Posterior cingulate gyrus (tissue), 11 donors: ENCODE measurements at places on chromosomes 5 and 9.

DNA sequence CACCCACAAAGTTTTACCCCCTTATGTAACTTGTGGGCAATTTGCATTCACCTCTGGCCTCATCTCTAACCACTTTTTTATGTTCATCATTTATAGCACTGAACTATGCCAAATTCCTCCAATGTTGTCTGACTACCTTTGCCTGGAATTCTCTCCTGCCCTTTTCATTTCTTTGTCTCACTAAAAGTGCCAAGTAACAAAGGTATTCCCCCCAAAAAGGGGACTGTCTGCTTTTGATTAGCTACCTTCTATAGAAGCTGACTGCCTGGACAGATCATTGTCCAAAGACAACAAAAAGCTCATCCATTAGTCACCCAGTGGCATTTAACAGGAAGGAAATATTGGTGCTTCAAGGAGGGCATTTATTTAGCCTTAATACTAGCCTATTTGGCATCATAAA lies 189.9 kb upstream of the VCAN start:
- DNase-seq = no peak

DNA sequence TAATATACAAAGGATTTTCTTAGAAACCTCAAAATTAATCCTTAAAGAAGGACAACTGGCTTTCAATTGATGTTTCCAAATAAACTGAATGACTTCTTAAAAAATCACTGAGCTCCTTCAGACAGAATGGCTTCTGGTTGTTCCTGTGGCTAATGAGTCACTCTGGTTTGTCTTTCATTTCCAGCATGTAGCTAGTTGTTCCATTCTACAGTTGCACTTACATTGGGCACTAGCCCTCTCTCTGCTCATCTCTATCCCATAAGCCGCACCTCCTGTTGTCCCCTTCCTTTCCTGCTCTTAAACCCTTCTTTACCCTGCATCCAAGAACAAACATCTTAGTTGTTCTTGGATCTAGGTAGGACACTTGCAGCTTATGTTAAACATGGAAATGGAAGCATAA lies 235.3 kb upstream of the HAPLN1 start:
- no peak for DNase-seq

DNA sequence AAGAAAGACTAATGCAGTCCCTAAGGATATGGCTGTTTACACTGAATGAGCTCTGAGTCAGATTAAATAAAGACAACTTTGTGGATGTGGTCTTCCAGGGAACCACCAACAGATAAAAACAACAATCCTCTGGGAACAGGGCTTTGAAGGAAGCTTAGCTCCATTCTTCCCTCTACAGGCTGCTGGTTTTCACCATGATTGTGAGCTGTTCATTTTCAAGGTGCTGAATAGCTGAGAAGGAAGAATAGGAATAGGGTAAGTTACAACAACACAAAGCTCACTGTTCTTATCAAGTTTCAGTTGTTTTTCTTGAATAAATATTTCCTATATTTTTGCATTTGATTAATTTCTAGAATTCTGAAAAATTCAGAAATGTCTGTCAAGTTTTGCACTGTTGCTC lies 25.9 kb upstream of the PTAR1 start:
- DNase-seq = no peak

GRCh38 chr9:128724744-128725211 lies 851 bp upstream of the ZDHHC12 start:
- DNase-seq = peak; percentile 76

- DNase-seq = no peak
These were observed 1.2 kb upstream of the PCDHGA5 start for GRCh38 chr5:141362719-141363118.

DNA sequence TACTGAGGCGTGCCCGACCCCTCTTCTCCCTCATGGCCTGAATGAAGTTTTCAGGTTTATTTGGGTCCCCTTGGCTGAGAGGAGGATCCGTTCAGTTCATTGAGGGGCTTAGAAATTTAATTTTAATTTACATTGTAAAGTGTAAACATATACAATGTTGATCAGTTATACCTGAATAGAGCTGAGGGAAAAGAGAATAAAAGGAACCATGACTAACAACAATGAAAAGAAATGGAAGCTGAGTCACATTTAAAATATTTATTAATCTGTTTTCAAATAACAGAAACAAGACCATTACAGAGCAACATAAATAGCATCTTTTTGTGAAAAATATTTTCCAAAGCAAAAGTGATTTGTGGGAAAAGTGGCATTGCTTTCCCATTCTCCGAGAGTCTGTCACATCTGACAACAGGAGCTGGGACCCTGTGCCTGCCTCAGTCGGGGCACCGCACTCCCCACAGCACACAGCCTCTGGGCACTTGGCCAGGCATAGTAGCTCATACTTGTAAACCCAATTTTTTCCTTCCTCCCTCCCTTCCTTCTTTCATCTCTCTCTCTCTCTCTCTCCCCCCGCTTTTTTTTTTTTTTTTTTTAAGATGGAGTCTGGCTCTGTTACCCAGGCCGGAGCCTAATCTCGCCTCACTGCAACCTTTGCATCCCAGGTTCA lies 28.7 kb downstream of the PROP1 start:
- DNase-seq = no peak

- no peak for DNase-seq
These were observed 6.9 kb downstream of the TNFAIP8 start for GRCh38 chr5:119362714-119363113.

- no peak for DNase-seq
These were observed 128.2 kb upstream of the MYO10 start for GRCh38 chr5:17064241-17064640.

DNA sequence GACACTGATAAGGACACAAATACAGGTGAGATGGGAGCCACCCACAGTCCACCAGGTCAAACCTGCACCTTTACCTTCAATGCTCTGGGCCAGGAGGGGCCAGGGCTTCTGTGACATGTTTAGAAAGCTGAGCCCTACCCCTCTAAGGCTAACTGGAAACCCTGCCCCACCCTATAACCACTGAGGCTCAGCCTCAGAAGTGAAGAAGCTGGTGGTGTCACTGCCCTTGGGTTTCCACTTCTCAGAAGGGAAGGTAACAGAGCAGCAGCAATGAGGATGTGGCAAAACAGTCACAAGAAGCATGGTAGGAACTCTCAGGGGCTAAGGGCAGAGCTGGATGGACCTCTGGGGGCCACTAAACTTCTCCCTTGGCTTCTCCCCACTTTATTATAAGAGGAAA lies 6.0 kb downstream of the PDGFRB start:
- DNase-seq = no peak

DNA sequence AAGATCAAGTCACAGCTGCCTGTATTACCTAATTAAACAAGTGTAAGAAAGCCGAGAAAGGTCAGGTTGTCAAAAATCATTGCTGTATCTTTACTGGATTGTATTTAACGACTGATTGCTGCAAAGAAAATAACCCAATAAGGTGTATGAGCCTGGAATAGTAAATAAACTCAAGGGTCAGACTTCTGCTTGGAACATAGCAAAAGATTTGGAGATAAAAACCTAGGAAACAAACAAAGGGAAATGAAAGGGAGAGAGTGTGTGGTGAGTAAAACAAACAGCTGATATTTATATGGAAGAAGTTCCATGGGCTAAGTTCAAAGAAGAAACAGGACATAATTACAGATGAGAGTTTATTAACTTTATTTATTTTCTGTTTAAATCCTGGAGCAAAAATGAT lies 354.0 kb downstream of the TLR4 start:
- DNase-seq = no peak

- DNase-seq = no peak
These were observed 18.9 kb upstream of the ANKRD55 start for GRCh38 chr5:56251918-56252553.

DNA sequence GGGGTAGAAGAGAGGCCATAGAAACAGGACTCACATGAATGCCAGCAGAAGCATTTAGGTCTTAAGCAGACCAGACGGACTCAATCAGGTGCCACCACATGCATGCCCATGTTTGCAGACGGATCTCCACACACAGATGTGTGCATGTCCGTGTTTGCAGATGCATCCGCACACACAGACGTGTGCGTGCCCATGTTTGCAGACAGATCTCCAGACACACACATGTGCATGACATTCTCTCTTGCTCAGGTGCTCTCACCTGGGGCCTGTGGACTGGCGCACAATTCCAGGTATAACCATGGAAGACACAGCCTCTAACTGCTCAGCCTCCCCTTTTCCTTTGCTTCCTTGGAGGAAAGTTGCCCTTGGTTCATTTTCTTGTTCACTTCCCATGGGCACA lies 148.3 kb downstream of the CACNA1B start:
- no peak for DNase-seq

DNA sequence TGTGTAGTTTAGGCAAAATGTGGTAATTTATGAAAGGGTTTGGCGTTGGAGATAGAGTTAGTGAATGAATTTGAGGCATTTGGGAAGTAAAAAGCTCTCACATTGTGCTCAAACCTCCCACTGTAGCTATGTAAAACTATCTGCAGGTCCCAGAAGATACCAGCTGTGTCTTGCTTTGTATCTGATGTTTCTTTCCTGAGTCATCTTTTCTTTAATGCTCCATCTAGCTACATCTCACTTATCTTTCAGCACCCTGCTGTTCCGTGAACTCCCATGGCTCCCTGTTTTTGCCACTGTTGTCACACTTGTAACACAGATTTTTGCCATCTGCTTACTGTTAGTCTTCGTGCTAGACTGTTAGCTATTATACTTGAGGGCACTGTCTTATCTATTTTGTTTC lies 253.1 kb downstream of the NPR3 start:
- no peak for DNase-seq

- DNase-seq = no peak
These were observed 17.3 kb upstream of the FAM240B start for GRCh38 chr9:38737246-38737645.

DNA sequence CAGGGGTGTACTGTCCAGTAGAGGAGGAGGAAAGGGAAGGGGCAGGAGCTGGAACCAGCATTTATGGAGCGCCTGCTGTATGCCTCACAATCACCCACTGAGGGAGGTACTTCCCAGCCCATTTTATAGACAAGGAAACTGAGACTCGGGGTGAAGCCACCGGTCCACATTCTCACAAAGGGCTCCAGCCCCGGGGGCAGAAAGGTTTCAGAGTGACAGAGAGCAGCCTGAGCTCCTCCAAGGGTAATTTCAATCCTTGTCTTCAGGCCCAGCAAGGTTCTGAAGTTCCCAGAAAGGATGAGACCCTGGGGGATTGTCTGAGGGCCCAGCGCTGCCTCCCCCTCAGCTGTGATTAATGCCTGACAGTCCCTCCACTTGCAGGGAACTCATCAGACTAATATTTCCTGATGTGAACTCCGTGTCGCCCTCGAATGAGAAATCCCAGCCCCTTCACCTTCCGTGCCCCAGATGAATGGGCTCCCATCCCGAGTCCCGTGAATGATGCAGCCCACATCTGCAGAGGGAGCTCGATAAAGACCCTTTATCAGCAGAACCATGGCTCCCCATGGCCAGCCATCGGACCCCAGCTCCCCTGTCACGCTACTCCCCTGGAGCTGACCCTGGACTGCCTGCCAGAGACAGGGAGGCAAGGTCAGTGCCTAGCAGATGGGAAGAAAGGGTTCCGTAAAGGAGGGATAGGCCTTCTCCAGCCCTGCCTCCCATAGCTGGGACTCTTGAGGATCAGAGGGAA lies 32.1 kb upstream of the MVB12B start:
- no peak for DNase-seq

- no peak for DNase-seq
These were observed 18.4 kb downstream of the ENC1 start for GRCh38 chr5:74622122-74622521.
